Spinal cord (tissue), 10 donors: ENCODE measurements at places on chromosomes 16 and 17.

DNA sequence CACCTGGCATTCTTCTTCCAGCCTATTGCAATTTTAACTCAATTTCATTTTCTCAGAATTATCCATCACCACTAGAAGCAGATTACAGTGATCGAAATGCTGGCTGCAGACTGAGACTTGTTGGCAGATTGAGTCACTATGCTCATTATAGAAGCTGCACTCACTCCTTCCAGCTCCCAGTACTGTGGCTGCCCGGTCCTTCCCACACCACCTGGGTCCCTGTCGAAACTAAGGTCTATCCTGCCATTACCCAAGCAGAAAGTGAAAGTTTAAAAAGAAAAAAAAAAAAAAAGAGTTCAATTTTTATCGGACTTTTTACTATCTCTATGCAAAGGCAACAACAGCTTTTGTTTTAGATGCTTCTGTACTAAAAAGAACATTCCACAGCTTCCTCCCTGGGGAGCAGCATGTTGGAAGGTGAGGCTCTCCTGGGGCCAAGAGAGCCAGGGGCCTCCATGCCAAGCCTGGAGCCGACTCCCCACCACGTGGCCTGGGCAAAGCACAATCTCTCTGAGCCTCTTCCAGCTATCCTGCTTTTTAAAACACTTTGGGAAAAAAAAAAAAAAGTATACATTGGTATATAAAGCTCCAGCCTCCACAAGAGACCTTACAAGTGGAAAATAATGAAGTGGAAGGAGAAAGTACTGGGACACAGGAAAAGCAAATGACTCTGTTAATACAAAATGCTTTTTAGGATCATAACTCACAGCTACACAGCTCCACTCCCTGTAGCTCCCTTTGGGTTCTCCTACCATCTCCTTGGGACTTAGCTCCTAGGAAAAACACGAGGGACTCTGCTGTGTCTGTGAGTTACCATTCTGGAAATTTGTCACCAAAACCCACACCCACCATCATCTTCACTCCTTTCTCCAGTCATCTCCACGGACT, 77.8 kb downstream of the USP31 start:
- DNase-seq, result peak; percentile 70

DNA sequence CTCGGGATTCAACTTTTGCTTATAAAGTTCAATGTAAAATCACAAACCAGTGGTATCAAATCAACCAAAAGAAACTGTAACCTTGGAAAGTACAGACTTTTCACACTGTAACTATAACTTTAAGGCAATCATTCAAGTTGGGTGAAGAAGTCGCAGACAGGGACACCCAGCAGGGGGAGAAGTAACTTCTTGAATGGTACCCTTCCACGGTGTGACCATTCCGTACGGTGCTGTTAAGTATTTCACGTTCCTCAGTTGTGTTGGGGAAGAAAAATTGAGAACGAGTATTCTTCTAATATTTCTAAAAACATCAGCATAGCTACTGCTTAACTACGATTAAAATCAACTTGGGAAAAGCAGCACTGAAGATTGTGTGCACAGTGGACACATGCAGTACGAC, 55.8 kb downstream of the MYH10 start:
- no peak for DNase-seq

DNA sequence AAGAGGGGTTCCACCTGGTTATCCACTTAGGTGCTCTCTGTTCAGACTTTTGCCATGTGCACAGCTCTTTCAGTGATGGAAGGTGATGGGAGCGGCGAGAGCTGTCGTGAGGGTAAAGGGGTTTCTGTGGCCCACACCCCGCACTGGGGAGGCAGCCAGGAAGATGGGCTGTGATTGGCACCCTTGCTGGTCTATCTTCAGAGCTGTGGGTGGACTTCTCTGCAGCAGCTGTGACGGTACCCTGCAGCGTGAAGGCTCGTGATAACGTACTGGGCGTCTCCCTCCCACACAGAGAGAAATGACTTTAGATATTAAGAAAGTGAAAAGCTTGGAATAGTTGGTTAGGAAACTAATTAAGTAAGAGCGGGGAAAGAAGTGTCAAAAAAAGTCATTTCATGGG, 45.8 kb downstream of the MPRIP start:
- no peak for DNase-seq

GRCh38 chr17:40559954-40560591, 5.2 kb downstream of the CCR7 start:
- peak; percentile 85 for DNase-seq

DNA sequence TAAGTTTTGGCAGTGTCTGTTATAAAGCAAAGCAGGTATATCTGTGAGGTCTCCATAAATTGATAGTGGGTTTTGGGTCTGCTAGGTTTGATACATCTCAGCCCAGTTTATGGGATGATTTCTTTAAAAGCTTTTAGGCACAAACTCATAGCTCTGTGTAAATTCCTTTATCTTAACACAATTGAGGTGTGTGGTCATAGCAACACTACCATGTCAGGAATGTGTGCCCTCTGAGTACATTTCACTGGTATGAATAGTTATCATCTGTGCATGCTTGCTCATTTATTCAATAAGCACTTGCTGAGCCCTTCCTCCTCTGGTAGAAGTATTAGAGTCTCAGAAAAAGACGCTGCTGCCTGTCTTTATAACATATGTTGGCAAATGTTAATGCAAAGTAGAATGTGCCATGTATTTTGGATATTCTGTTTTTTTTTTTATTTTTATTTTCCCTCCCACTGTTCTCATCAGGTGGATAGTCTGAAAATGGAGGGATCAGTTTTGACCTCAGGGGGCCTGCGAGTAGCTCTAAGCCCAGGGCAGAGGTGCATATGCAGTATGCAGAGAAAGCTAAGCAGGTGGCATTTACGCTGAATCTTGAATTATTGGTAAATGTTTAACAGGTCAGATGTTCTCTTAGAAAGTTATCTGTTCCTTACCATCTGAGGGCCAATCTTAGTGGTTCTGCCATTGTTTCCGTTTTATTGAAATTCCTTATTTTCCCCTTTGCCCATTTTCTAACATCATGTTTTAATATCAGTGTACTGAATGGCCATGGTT, 90.7 kb downstream of the WNT3 start:
- no peak for DNase-seq

DNA sequence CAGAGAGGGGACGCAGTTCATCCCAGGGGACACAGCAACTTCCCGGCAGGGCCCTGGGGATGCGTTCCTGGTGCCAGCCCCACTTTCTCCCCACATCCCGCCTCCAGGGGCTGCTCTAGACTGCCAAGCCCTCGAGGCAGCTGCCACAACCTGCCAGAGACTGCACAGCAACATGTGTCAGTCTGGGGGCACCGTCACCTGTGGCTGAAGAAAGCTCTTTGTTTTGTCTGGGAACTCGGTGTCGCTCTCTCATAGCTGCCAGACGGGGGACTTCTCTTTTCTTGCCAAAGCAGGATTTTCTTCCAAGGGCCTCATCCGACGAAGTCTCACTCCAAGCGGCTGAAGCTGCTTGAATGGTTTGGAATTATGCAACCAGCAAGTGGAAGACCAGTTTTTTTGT, 43.7 kb downstream of the COTL1 start:
- no peak for DNase-seq

GRCh38 chr17:33324736-33325135, 31.6 kb upstream of the ASIC2 start:
- no peak for DNase-seq

GRCh38 chr17:60039114-60039846, 39.4 kb downstream of the HEATR6 start:
- no peak for DNase-seq

DNA sequence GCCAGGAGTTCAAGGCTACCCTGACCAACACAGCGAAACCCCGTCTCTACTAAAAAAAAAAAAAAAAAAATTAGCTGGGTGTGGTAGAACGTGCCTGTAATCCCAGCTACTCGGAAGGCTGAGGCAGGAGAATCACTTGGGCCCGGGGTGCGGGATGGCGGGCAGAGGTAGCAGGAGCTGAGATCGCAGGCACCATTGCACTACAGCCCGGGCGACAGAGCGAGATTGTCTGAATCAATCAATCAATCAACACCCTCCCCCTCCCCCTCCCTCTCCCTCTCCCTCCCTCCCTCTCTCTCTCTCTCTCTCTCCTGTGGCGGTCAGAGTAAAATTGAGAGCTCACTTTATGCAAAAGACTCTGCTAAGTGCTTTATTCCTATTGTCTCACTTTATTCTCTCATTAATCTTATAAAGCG, 1.2 kb downstream of the HSDL1 start:
- no peak for DNase-seq

DNA sequence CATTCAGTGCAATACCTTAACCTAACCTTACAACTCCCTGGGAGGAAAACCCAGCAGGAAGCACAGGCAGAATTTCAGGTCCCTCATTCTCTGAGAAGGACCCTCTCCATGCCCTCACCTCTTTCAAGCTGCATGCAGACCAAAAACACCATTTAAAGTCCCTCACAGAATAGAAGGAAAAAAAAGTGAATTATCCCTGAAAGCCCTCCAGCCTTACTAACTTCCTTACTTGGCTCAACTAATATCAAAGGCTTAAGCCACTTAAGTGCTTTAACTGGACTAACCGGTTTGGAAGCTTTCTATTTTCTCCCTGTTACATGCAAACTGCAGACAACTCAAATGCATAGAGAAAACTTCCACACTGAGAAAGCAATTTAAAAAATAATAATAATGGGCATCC, 60.5 kb downstream of the ADAMTS18 start:
- no peak for DNase-seq

DNA sequence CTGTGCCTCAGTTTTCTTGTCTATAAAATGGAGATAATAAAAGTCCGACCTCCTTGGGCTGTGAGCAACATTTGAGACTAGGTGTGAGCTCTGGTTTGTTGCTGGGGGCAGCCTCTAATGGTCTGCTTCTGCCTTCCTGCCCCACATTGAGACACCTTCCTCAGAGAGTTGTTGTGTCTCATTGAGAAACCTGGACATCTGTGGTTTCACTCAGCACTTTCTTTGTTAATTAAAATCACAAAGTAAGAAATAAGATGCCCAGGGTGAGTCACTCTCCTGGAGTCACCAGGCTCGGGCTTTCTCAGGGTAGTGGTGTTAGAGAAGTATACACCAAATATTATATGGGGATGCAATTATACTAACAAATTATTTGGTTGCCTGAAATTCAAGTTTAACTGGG, 389.2 kb upstream of the SALL1 start:
- no peak for DNase-seq

DNA sequence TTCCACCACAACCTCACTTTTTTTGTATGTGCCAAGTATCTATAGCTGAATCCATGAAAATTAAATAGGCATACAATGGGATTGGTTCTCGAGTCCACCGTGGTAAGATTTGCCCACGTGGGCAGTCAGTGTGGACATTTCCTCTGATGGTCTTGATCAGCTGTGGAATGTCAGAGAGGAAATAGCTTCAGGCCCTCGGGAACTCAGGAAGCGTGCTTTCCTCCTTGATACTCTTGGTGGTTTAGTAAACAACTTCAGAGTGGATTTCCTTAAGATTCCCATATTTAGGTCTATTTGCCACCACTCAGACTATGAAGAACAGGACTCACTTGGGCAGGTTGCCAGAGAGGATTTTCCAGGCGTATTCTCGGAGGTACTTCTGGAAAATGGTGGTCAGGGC, 152.5 kb downstream of the VPS53 start:
- DNase-seq, result no peak

DNA sequence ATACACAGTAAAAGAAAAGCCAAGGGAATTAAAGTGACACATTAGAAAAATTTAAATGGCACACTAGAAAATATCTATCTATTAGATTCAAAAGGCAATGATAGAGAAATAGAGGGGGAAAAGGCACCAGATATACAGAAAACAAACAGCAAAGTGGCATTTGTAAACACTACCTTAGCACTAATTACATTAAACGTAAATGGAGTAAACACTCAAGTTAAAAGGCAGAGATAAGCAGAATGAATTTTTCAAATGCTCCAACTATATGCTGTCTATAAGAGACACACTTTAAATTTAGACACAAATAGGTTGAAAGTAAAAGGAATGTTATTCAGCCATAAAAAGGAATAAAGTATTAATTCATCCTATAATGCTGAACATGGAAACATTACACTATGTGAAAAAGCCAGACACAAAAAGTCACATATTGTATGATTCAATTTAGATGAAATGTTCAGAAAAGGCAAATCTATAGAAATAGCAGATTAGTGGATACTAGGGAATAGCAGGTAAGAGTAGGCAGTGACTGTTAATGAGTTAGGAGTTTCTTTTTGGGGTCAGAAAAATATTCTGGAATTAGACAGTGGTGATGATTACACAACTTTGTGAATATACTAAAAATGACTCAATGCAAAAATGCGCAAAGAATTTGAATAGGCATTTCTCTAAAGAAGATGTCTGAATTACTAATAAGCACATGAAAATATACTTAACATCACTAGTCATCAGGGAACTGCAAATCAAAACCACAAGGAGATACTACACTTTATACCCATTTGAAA, 92.4 kb downstream of the BRIP1 start:
- DNase-seq, result no peak

DNA sequence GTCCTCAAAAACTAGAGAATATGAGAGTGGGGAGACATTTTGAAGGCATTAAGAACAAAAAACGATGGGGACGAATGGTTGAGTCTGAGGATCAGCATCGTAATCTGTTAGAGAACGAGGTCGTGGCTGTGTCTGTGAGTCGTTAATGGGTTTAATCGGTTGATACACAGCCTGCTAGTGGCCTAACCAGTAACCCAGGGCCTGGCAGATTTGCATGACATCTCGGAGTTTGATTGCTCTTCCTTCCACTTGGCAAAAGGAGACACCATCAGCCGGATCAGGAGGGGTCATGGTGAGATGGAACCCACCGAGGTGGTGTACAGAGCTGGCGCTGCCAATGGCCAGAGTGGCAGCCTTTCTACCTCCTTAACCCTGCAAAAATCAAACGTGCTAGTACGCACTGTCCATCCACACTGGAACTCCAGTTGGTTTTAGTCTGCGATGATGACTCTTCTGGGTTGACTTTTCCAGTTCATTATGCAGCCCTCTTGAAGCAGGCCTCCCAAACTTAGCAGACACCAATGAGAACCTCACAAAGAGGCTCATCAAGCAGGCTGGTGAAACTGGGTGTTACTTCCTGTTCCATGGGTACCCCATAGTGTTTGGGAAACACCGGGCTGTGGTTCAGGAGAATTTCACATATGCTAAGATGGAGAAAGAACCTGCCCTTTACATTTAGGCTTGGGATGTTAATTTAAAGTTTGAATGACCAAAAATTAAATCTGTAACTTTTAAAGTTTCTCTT, 4.1 kb downstream of the HS3ST3B1 start:
- DNase-seq, result no peak

DNA sequence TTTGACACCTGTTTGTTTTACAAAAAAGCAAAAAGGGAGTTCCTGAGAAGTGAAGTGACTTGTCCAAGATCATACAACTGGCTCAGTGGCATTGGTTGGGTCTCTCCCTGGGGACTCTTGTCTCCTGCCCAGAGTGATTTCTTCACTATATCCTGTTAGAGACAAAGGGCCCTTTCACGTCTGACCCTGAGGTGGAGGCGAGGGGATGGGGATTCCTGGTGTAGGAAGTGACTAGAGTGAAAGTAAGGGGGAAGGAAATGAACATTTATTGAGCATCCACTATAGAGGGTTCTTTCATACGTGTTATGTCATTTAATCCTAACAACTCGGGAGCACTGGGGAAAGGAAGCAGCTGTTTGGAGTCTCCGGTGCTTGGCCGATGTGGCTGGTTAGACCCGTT, 9.0 kb downstream of the ITGB3 start:
- DNase-seq, result no peak

DNA sequence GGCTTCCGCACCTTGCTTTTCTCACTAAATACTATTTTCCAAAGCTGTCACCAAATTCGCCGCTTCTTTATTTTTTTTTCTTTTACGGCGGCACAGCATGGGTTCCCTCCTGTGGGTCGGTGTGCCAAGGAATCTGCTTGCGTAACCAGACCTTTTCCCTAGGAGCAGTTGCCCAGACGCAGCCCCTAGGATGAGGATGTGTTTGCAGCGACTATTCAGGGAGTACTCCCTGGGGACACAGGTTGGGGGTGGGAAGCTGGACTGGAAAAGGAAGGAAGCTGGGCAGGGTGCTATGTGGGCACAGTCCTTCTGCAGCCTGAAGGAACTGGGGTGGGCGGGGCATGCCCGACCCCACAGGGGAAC, 49.0 kb upstream of the ZCCHC14 start:
- no peak for DNase-seq
